Spinal cord (tissue), 10 donors: ENCODE measurements at places on chromosomes 1 and 21. TPM values are rescaled to one million over a fixed set of nuclear protein-coding genes. Genes with fewer than 3 reads are reported as not detected.

Gene RBM11
- 6.0 TPM for total RNA-seq

Gene CFAP57
- total RNA-seq = 2.9 TPM

Gene KRTAP21-2
- total RNA-seq = not detected

Gene GJA5
- 3.5 TPM for total RNA-seq

Gene SELL
- total RNA-seq = 15.9 TPM

Gene PPP1R8
- 57.5 TPM for total RNA-seq

Gene KCNA2
- total RNA-seq = 10.2 TPM

Gene AADACL3
- total RNA-seq = not detected

DNA sequence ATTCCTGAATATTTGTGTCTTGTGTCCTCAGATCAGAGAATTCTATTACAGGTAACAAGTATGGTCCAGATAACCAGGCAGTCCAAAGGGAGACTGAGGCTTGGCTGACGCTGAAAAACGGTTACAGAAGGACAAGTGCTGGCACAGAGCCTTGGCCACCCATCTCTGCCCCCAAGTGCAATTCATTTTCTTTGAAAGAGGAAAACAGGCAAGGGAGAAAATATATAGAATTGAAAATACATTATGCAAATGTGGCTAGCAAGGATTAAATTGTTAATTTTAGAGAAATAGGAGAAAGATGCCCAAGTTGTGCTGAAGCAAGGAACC, 1.2 kb downstream of the SORT1 start:
- H3K27me3 ChIP-seq = no peaks in the 10 kb centered on the region
- H3K4me3 ChIP-seq = peak overlapping the region; percentile 71
- H3K4me1 ChIP-seq = peaks cover 24% of the 10 kb centered on the region
- no peak for DNase-seq
- no peaks in the 10 kb centered on the region for H3K36me3 ChIP-seq

DNA sequence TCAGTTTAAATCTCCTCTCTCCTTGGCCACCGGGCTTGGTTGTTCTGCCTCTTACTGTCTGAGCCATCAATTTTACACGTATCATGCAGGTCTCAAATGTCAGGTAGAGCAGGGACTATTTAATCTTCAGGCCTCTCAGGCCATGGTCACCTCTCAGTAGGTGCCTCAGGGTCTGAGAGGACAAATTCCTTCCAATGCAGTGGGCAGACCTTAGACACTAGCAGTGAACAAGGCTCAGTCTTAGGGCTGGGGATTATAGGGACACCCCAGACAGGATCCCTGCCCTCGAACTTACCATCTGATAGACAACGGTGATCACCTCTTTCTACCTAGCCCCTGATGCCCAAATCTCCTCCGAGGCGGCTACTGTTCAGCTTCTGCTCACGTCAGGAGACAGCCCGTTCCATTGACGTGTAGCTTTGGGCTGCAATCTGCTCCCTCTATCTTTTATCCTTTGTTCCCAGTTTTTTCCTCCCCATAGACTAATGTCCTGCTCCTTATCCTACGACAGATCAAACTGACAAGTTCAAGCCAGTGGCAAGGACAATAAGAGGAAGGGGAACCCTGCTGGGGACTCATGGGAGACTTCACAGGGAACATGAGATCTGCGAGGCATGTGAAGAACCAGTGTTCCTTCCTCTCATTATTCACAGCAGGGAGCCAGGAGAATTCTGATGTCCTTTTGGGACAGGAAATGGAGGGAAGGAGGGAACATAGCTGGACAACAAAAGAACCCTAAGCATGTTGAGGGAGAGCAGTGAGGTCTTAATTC, 1.4 kb upstream of the MYOG start:
- H3K4me3 ChIP-seq = no peak overlapping the region
- no peak overlapping the region for H3K27ac ChIP-seq
- peaks cover 9% of the 10 kb centered on the region for H3K36me3 ChIP-seq
- no peak for DNase-seq

DNA sequence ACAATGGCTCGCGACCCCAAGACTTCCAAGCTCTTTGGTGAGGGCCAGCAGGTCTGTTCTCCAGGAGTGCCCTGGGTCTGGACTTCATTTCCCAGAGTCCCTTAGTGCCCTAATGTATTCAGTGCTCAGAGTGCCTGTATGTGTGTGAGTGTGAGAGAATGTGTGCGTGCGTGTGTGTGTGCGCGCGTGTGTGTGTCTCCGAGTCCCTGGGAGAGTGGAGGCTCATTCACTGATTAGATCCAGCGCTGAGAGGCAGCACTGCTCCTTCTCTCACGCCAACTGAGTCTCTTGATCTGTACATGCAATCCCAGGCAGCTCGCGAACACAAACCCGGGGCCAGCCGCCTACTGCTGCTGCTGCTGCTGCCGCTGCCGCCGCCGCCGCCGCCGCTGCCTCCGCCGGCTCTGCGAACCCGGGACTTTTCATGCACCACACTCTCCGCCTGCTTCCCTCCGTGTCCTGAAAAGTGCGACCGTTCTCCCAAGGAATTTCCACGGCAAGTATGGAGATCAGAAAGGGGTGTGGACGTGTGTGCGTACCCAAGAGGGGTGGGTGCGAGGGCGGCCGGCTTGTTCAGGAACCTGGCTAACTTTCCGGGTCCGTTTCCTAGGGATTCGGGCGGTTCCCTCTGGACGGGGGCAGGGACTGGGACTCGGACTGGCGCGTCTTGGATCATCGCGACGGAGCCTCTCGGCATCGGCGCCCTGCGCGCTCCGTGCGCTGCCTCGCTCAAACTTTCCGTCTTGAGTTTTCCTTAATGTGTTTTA, at the start of gene RNF220:
Gene RNF220 (plus strand): TSS at position 225 of the 767 bp plus-strand sequence.
- H3K27me3 ChIP-seq = peaks cover 65% of the 10 kb centered on the region
- H3K27ac ChIP-seq = peak within 1 kb of the TSS; percentile 88
- peak within 1 kb of the TSS; percentile 76 for H3K4me3 ChIP-seq
- H3K4me1 ChIP-seq = peaks cover 32% of the 10 kb centered on the region
- peak; percentile 78 for DNase-seq

- H3K36me3 ChIP-seq = no peaks in the 10 kb centered on the region
- H3K4me3 ChIP-seq = no peak within 1 kb of the TSS
- peaks cover 4% of the 10 kb centered on the region for H3K4me1 ChIP-seq
- no peak within 1 kb of the TSS for H3K27ac ChIP-seq
- no peaks in the 10 kb centered on the region for H3K27me3 ChIP-seq
These were observed at the start of gene UBASH3A for GRCh38 chr21:42403611-42404231. Gene UBASH3A, plus strand, starts transcription at chr21:42403902. Its CDS starts 44 bp downstream, at chr21:42403946.

DNA sequence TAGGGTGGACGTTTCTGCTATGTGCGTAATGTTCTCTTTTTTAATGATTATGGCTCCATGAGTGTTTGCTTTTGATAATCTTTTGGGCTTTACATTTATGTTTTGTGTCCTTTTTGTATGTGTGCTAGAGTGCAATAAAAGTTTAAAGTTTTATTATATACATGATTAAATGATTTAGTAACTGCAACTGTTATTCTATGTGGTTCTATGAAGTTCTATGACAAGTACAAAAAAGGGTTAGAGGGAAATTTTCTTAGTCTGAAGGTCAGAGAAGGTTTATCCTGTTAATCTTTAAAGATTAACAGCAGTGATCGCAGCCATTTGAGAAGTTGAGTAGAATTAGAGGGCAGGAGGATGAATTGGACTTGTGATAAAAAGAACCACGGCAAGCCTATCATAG, 386.4 kb upstream of the CHRM3 start:
- H3K36me3 ChIP-seq = no peaks in the 10 kb centered on the region
- no peaks in the 10 kb centered on the region for H3K27me3 ChIP-seq
- DNase-seq = no peak
- H3K4me3 ChIP-seq = no peak overlapping the region

DNA sequence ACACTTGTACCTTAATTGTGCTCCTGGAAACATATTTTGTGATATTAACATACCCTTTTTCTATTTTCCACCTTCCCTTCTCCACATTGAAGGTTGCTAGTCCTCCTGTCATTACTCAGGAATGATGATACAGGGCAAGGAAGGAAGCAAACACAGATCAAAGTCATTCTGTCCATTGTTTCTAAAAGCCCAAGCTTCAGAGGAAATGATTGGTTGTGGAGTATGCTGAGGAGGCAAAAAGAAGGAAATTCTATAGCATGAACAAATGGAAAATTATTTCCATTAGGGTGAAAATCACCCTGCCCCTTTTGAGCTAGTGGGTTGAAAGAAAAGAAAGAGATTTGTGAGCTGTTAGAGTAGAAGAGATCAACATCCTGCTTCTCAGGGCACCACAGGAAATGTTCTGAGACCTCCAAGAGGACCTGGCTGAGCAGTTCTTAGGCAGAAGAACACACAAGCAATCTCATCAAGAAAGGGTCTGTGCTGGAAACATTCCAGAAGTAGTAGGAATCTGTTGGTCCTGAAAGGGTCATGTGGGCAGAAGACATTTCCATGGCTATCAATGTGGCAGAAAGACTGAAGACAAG, 29.0 kb upstream of the PRRX1 start:
- no peak overlapping the region for H3K27ac ChIP-seq
- H3K4me3 ChIP-seq = no peak overlapping the region
- no peaks in the 10 kb centered on the region for H3K4me1 ChIP-seq
- DNase-seq = no peak
- H3K27me3 ChIP-seq = no peaks in the 10 kb centered on the region

DNA sequence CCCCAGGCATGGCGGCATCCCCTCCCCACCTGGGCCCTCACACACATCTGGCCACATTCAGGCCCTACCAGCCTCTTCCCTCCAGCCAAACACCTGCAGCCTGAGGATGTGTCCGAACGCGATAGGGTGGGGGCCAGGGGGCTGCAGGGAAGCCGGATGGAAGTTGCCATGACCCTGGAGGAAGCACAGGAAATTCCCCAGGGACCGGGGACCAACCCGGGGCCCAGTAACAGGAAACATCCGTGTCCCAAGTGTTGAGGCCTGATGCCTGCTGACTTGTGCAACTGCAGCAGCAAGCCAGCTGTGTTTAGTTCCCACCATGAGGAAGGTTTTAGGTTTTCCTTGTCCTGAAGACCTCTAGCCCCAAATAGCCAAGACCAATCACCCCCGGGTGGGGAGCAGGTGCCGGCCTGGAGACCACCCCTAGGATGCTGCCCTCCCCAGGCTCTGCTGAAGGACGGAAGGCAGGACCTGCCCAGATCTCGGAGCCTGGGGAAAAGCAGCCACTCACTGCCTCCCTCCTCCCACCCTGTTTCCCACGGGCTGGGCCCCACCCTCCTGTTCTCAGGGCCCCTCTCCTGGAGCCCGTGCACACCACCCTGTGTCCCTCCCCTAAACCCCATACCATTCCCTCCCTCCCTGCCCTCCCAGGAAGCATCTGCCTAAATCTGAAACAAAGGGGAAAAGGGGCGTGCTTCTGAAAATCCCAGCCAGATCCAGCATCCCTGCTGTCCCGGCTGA, 29.8 kb downstream of the MEGF6 start:
- no peak overlapping the region for H3K4me3 ChIP-seq
- H3K36me3 ChIP-seq = peaks cover 17% of the 10 kb centered on the region
- H3K27ac ChIP-seq = no peak overlapping the region
- peaks cover 36% of the 10 kb centered on the region for H3K4me1 ChIP-seq
- no peaks in the 10 kb centered on the region for H3K27me3 ChIP-seq
- no peak for DNase-seq

GRCh38 chr1:41351262-41352151, 9.7 kb upstream of the FOXO6 start:
- H3K4me3 ChIP-seq = no peak overlapping the region
- H3K4me1 ChIP-seq = no peaks in the 10 kb centered on the region
- DNase-seq = no peak
- H3K36me3 ChIP-seq = no peaks in the 10 kb centered on the region

DNA sequence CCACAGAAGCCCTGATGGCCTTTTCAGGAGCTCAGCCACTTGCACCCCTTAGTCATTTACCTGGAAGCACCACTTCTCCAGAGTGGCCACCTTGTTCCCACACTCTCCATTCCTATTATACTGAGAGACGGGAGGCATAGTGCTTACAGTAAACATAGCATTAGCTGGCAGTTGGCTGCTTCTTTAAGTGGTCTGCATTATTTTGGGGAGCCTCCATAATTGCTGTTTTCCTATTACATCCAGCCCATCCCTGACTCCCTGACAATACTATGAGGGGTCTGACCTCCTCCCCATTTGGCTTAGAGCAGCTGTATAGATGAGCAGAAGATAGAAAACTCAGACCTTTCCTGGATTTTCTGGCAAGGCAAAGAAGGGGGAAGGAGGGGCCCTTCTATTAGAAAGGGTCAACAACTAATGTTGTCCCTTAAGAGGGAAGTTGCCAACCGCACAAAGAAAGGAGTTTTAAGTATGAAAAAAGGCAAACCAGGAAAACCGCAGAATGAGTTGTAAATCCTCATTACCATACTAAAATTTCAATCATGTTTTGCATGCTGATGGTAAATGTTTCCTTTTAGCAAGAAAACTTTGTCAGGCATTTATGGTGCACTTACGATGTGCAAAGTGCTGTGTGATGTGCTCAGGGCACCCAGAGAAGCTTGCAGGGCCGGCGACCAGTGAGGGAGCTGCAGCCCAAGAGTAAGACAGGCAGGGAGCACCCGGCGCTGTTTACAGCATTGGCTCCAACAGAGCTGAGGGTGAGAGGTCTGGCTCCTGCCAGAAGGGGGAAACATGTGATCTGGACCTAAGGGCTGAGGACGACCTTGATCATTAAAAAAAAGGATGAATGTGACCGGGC, 167.3 kb downstream of the ZZZ3 start:
- peak overlapping the region; percentile 91 for H3K27ac ChIP-seq
- H3K36me3 ChIP-seq = no peaks in the 10 kb centered on the region
- H3K4me1 ChIP-seq = peaks cover 11% of the 10 kb centered on the region
- no peak overlapping the region for H3K4me3 ChIP-seq
- H3K27me3 ChIP-seq = no peaks in the 10 kb centered on the region
- no peak for DNase-seq

- no peaks in the 10 kb centered on the region for H3K4me1 ChIP-seq
- DNase-seq = no peak
- no peak overlapping the region for H3K4me3 ChIP-seq
- no peaks in the 10 kb centered on the region for H3K27me3 ChIP-seq
These were observed 91.5 kb upstream of the ETS2 start for GRCh38 chr21:38714039-38714817.

DNA sequence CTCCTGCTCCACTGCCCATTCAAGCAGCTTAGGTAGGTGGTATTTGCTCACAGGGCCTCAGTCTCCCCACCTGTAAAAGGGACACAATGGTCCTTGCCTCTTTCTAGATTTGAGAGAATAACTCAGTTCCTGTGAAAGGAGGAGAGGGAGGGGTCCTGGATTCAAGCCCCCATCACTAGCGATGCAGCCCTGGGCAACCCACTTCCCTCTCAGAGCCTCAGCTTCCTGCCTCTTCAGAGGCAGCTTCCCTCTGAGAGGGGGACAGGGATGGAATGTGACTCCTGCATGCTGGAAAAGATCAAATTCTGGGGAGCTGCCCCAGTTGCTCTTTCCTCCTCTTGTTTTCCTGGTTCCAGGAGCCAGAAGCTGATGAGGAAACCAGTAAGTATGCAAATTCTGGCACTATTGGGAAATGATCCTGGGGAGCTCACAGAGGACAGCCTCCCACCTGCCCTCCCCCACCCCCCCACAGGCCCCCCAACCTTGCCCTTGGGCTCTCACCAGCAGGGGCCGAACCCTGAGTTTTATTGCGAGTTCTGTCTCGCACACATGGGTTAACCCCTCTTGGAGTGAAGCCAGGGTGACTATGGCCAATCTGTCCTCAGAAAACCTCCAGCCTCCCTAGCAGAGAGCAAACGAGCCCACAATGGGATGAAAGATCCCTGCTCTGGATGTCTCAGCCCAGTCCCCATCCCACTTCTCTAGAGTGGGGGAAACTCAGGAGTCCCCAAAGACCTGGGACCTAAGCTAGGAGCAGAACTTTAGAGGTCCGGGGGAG, 11.7 kb downstream of the ZC3H12A start:
- H3K4me1 ChIP-seq = no peaks in the 10 kb centered on the region
- no peaks in the 10 kb centered on the region for H3K27me3 ChIP-seq
- peaks cover 62% of the 10 kb centered on the region for H3K36me3 ChIP-seq
- H3K27ac ChIP-seq = no peak overlapping the region
- DNase-seq = no peak
- H3K4me3 ChIP-seq = no peak overlapping the region

- no peak overlapping the region for H3K4me3 ChIP-seq
- no peak overlapping the region for H3K27ac ChIP-seq
- H3K4me1 ChIP-seq = peaks cover 7% of the 10 kb centered on the region
- H3K27me3 ChIP-seq = no peaks in the 10 kb centered on the region
These were observed 55.6 kb upstream of the ADAR start for GRCh38 chr1:154663471-154664060.
